ENCODE measurements at places on chromosomes 6 and 20.
A peak's percentile ranks its signal among the peaks of the same experiment; 100 is the strongest.

- no peak for DNase-seq
Observed at GRCh38 chr6:33093855-33094254, 18.1 kb downstream of the HLA-DPB1 start.

DNA sequence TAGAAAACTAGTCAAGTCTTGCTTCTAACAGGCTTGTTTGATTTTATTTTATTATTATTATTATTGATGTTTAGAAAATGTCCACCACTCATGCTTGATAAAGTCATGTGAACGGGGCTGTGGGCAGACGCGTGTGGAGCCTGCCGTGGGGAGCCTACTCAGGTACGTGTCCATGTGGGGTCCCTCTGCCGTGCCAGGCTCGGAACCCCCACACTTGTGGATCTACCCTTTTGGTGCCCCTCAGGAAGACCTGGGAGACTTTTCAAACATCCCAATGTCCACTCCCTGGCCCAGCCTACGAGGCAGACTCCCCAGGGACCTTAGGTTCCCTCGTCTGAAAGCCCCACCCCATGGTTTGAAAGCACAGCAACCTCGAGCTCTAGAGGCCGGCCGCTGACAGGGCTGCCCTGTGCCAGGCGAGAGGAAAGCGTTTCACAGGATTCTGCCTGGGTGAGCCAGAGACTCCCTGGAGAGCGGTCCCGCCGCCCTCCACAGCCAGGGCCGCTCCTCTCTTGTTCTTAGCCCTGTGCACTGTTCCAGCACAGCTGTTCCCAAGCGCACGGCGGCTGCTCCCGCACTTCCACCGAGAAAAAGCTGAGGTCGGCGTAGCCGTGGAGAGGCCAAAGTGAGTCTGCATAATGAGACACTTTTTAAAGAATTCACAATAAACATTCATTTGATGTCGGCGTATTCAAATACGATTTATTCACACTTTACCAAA is 249.7 kb downstream of the TTLL2 start:
- peak; percentile 64 for DNase-seq

DNA sequence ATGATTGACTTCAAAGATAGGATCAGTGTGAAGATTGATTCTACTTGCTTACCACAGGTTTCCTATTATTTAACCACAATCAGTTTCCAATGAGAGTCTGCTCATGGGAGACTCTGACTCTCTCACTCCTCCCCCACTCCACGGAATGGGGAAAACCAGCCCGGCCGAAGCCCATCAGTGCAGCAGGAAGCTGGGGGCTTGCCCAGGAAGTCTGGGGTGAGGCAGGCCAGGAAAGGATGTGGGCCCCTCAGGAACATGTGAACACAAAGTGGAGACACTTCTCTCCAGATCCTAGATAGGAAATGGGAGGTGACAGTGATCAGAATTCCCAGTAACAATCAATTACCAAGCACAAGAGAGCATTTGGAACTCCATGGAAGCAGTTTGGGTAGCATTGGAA is 144.2 kb downstream of the TTLL2 start:
- DNase-seq, result no peak

DNA sequence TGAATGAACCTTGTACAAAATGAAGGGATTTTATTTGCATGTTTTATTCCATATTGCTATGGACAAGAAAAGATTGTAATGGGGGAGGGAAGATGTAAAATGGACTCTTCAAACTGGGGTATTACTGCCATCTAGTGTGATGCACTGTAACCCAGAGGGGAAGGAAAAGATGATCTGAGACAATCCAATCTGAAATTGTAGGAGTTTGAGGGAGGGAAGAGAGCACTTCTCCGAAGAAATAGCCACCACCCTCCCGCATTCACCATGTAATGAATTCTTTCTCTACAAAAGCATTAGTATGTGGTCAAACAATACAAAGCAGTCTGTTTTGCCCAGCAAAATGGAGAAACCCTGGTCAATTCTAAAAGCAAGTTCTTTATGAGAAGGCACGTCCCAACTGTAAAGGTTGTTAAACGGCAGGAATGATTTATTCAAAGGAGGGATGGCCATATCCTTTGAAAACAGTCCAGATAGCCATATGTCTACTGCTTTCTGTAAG is 679.5 kb upstream of the NRSN1 start:
- peak; percentile 63 for DNase-seq

DNA sequence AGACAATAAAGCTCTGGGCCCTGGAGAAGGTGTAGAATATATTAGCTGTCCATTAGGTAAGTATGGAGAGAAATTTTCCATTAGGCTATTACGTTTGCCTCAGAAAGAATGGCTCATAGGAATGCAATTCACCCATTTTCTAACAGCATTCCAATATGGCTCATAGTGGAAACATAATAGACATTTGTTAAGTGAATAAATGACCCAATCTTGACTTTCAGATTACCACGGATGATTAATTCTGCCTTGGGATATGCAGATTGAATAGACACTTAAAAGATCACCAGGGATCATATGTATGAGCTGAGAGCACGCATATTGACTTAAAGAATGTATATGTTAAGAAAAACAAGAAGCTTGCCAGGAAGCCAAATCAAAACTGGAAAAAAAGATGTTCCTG is 209.1 kb upstream of the CDYL start:
- DNase-seq, result peak; percentile 73

DNA sequence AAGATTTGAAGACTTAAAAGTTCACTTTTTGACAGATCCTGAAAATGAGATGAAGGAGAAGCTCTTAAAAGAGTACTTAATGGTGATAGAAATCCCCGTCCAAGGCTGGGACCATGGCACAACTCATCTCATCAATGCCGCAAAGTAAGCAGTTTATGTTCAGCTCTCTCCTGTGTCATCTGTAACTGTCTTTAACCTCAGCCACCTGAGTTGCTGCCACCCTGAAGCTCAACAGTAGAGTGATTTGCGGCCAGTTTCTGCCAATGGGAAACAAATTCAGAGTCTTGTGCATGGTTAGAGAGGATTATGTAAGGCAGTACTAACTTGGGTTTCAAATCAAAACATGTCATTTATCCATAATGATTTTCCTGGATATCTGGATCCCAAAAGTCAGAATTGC is 10.1 kb downstream of the TNFAIP3 start:
- DNase-seq, result no peak

DNA sequence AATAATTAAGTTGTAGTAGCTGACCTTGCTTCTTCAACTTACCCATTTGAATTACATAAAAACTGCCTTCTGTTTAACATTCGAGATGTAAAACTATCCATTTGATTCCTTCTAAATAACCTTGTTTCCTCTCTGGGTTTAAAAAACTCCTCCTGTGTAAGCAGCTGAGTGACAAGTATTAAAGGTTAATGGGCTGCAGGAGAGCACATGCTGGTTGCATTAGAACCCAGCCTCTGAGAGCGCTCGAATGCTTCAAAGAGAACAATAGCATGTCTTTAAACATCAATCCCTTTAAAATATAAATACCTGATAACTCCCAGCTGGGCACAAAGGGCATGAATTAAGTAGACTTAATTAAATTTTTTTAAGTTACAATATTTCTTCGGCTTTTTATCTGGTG is 215.8 kb downstream of the EYA4 start:
- DNase-seq, result no peak

- no peak for DNase-seq
Observed at GRCh38 chr6:158158123-158158522, 9.9 kb downstream of the SERAC1 start.

DNA sequence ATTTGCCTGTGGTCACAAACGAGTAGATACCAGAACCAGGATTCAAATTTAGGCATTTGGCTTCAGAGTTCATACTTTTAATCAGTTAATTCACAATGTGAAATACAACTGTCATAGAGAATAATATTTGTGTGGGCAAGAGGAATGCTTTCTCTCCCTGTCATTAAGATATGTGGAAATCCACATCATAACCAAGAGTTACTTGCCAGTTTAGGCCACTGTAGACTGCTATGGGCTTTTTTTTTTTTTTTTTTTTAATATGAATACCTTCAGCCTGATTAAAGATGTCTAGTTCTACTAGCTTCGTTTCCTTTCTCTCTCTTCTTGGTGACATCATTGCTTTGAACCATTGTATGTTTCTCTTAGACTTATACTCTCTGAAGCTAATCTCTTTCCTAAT is 244.9 kb downstream of the ZFAND3 start:
- no peak for DNase-seq

DNA sequence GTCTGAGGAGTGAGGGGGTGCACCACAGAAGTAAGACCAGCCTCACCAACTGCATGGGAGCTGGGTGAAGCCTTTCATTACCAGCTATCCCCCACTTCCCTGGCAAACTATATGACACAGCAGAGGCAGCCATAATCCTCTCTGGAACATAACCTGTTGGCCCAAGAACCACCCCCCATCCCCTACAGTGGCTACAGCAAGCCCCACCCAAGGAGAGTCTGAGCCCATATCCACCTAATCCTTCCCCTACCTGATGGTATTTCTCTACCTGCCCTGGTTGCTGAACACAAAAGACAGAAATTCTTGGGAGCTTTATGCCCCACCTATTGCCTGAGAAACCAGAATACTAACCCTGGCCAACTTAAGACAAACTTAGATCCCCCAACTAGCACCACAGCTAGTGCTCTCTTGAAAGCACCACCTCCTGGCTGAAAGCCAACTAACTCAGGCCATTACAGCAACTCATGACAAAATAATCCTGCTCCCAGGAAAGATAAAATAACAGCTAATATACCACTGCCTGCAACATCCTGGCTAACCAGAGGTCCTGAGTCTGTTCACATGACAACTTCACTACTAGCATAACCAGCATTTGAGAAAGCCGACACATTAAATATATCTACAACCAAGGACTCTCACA is 11.2 kb downstream of the RNGTT start:
- DNase-seq, result peak; percentile 47

DNA sequence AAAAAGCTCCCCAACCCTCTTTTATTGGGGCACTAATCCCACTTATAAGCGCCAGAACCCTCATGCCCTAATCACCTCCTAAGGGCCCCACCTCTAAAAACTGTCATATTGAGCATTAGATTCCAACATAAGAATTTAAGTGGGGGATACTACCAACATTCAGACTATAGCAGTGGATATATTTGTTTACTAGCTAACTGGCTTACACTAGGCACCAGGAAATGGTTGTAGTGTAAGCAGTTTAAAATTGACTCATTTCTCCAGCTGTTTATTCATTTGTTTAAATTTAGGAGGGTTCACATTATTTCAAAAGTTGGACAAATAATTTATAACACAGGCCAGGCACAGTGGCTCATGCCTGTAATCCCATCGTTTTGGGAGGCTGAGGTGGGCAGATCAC is 22.9 kb downstream of the MTO1 start:
- DNase-seq, result no peak

DNA sequence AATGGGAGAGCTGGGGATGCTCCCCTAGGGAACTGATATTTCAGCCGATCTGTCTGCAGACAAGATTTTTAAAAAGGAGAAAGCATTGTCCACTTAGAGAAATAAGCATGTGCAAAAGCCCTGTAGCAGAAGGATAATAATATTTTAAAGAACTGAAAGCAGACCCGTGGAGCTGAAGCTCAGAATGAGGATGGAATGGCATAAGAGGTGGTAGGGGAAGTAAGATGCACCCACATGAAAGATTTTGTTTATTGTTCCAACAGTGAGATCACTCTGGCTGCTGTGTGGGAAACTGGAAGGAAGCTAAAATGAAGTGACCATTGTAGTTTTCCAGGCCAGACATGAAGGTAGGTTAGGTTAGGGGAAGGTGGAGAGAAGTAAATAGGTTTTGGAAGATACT is 266.4 kb upstream of the PRDM1 start:
- no peak for DNase-seq

GRCh38 chr6:136066005-136066404 is 184.1 kb downstream of the MTFR2 start:
- peak; percentile 80 for DNase-seq

- DNase-seq, result no peak
Observed at GRCh38 chr20:53905019-53905819, 165.2 kb downstream of the BCAS1 start.

DNA sequence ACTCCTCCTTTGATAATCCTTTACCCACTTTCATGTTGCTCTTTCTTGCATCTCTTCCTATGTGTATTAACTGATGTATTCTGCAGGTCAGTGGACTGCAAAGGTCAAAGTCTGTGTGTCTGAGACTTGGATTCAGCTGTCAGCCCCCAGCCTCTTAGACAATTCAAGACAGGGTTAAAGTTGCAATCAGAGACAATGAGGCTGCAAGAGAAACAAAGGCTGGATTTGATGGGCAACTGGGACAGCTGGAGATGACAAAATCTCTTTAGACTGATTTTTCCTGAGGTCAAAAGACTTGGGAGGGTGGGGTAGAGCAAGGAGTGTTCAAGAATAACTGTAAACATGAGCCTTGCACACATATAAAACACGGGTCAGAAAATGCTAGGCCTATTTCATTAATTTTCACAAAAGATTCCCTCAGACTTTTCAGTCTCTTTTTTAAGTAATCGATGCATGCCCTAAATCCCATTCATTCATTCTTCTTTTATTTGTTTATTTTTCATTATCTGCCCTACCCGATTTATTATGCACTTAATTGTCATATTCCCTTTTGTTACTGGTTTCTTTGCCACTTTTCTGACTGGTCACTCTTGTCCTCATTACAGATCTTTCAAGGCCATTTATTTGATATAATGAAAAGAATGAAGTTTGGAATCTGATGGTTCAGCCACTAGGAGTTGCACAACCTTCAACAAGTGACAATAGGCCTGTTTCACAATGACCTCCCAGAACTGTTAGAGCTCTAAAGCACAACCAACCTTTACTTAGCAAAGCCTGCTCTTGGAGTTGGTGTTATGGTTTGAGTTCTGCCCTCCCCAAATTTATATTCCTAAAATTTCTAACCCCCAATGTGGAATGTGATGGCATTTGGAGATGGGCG is 33.8 kb upstream of the AKAP12 start:
- DNase-seq, result peak; percentile 38

DNA sequence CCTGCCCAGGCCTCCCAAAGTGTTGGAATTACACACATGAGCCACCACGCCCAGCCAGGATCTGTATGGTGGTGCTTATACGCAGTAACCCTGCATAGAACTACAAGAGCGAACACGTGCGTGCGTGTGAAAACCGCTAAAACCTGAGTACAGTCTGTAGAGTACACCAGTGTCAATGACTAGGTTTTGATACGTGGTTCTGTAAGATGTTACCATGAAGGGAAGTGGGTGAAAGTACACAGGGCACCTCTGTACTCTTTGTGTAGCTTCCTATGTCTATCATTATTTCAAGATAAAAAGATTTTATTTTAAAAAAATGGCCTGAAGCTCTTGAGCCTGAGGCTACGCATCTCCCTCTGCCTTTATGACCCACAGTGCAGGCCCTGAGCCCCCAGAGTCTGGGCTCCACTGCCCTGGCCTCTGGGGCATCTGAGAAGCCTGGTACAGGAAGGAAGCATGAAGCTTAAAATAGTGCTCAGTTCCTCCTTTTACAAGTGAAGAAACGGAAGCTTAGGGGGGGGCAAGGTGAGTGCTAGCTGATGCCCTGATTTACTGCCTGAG is 21.6 kb downstream of the LY86 start:
- no peak for DNase-seq

DNA sequence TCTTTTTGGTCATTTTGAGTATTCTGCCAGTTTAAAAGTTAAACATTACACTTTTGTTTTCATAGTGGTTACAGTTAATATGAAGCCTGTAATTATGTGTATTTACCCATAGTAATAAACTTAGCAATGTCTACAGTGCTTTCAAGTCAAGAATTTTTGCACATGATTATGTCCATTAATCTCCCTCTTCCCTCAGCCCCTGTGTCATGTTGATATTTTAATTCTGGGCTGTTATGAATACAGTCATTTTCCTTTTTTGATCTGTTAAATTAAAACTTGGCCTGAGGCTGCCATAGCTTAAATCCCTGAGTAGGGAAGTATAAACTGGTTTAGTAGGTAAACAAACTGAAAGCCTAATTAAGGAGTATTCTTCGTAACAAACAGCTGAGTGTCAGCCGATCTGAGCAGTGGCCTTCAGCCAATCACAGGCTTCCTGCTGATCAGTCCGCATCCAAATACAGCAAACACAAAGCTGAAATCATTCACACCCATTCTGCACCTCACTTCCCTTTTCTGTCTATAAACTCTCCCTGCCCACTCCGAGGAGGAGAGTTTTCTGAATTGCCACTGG is 9.5 kb upstream of the SFT2D1 start:
- no peak for DNase-seq

Data from cardiac fibroblast (primary cell).